GDM1 (cell line): ENCODE measurements at places on chromosomes 3 and 15.
A peak's percentile ranks its signal among the peaks of the same experiment; 100 is the strongest.

DNA sequence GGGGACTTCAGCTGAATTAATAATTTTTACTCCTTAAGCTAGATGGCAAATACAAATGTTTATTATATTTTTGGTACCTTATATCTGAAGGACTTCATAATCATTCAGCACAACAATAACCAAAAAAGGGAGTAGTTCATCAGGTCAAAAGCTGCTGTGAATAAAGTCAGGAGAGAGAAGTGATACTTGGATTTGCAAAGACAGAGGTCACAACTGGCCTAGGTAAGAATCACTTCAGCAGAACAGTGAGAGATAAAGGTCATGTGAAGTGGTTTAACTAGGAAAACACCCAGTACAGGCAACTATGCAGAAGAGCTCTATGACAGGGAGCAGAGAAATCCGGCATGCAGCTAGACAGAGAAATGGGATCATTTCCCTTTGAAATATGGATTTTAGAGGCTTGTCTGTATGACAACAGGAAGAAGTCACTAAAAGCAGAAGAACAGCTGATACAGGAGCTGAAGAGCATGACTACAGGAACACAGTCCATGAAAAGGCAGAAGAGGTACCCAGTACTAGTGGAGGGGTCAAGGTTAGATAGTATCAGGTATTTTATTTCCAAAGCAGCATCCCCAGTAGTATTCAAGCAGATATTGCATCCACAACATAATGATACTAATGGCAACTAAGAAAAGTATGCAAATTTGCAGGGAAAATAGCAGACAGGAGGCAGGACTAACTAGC lies 25.7 kb downstream of the ZMAT3 start:
- DNase-seq, result no peak

DNA sequence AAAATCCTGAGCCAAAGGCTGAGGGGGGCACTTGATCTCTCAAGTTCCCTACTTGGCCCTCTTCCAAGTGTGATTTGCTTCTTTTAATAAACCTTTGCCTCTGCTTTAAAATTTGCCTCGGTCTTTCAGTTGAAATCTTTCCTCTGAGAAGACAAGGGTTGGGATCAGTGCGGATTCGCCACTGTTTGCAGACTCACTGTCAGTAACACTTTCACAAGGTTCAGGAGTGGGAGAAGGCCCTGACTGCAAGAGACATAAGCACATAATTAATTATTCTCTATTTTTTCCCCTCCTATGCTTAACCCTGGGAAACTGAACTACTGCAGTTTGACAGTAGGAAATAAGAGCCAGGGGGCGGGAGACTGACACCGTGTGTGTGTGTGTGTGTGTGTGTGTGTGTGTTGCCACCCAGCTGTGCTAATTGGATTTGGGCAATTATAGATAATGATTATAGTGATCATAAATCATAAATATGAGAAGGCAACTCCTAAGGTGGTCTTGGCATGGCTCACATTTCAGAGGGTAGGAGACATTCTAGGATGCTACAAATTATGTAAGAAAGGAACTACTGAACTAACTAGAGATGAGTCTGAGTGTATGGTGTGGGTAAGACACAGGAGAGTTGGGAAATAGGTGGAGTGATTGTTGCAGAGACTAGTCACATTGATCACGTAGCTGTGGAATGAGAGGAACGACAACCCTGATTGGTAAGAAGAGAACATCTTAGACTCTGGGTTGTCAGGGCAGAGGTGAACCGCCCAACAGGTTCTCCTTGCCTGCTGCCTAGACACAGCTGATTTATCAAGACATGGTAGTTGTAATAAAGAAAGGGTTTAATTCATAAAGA lies 5.5 kb upstream of the ZNF662 start:
- no peak for DNase-seq

GRCh38 chr3:69454204-69454787 lies 68.4 kb upstream of the FRMD4B start:
- DNase-seq, result no peak

DNA sequence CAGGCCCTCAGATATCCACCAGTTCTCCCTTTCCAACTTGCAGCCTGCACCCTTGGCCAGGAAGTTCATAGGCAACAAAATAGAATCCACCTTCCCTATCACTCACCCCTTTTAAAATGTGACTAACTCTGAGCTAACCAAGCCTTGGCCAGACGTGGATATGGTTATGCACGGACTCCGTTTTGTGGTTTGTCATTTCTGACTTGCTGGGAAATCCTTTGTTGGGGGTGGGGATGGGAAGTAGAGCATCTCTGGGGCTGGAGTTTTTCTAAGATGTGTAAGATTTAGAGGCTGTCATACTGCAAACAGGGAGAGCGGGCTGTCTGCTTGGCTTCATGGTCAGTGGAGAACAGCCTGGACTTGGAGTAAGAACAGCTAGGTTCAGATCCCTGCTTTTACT lies 62.6 kb downstream of the SMAD3 start:
- DNase-seq, result peak; percentile 14

GRCh38 chr3:31779514-31779913 lies 201.5 kb downstream of the OSBPL10 start:
- no peak for DNase-seq

- no peak for DNase-seq
Measured at GRCh38 chr15:100116416-100117190, 225.2 kb downstream of the ADAMTS17 start.

DNA sequence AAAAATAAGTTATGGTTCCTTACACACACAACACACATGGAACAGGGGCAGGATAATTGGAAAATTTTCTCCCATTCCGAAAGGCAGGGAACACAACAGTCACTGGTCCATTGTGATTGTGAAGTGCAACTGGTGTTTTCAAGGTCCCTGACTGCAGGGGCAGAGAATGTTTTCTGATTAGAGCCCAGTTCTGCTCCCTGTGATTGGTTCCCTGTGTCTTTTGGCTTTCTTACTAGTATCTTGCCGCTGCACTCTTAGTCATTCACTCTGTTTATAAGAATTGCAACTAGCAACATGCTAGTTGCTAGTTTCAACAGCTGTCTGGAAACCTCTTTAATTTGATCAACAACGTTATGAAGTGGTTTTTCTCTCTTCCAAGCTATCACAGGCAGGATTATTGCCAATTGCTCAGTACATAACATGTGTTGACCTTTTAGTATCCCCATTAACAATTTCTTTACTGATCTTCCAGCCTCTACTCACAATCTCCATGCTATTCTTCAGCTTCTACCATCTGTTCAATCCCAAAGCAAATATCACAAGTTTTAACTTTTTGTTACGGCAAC lies 177.5 kb downstream of the EPHA6 start:
- DNase-seq, result no peak

DNA sequence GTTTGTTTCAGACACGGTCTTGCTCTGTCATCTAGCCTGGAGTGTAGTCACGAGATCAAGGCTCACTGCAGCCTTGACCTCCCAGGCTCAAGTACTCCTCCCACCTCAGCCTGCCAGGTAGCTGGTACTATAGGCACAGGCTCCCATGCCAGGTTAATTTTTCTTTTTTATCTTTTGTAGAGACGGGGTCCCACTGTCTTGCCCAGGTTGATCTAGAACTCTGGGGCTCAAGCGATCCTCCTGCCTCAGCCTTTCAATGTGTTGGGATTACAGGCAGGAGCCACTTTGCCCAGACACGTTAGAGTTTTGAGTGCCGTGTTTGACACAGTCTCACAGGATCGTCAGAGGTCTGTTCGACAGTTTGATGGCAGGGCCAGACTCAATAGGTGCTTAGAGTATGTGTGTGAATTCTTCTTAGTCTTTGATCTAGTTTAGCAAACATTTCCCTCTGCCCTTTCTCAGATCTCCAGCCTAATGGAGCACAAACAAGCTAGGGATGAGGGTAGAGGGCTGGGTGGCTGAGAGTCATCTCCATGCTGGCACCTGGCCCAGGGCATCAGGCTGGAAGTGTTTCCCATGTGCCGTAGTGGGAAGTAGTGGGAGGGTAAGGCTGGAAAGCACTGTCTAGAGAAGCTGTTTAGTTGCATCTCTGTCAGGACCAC lies 66.1 kb upstream of the DLG1 start:
- DNase-seq, result no peak

DNA sequence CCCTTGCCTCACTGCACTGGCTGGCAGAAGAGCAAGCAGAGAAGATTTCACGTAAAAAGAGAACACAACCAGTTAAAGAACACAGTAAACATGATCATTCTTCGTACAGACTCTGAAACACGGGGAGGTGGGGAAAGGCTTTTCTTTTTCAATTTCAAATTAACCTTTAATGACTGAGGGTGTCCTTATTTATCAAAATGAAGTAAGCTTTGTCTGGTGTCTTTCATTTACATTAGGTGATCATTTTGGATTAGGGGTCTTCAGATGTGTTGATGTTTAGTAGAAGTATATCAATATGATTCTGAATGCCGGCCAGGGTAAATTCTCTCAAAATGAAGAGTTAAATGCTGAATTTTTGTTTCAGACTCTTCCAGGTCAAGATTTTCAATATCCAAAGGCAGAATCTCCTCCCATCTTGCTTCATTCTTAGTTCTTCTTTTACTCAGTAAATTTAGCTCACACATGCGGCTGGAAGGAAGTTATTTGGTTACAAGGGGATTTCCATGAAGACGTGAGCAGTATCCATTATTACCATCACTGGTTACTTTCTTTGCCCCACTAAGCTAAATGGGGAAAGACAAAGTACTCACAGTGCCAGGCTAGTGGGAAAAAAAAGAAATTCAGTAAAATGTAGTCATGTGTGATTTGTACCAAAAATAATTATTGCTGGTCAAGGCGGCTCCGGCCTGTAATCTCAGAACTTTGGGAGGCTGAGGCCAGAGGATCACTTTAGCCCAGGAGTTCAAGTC lies 272.2 kb upstream of the NR2F2 start:
- no peak for DNase-seq

DNA sequence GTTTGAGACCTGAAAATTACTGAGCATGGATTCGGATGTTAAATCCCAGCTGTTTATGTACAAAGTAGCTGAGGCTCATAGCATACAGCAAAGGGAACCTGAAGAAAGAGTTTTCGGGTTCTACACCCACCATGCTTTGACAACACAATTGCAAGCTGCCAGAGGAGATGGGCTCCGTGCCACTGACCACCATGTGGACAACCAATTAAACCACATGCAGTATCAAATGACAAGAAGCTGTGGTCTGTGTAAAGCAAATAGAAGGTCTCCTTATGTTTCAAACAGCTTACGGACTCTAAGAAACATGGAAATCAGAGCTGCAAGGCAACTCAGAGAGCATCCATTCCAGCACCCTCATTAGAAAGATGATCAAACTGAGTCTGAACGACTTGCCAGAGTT lies 12.9 kb downstream of the GABRB3 start:
- DNase-seq, result no peak

DNA sequence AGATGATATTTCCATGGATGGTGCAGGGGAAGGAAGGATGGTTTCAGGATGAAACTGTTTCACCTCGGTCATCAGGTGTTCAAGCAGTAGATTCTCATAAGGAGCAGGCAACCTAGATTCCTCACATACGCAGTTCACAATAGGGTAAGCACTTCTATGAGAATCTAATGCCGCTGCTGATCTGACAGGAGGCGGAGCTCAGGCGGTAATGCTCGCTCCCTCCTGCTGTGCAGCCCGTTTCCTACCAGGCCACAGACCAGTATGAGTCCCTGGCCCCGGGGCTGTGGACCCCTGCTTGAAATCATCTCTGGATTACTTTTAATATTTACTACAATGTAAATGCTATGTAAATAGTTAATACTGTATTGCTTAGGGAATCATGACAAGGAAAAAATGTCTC lies 241.8 kb downstream of the ROBO2 start:
- no peak for DNase-seq

DNA sequence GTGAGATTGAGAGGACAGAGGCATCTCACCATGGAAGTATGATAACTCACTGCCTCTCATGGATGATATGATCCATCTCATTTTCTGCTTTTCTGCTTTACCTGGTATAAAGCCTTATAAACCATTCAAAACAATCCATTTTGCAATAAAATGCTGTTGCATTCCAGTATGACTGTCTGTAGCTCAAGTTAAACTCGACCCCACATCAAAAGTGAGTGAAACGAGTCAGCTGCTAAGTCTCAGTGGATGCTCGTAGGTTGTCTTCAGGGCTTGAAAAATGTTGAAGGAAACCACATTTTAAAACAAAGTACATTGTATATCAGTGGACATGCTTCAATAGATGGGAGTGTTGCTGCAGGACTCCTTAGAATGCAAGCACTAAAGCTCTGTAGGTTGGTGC lies 839.0 kb downstream of the TUSC7 start:
- no peak for DNase-seq

- DNase-seq, result no peak
Measured at GRCh38 chr3:31077826-31078225, 183.4 kb upstream of the GADL1 start.

- DNase-seq, result no peak
Measured at GRCh38 chr15:93154666-93155065, 65.7 kb upstream of the RGMA start.

- no peak for DNase-seq
Measured at GRCh38 chr15:86040356-86041033, 39.2 kb upstream of the AGBL1 start.

DNA sequence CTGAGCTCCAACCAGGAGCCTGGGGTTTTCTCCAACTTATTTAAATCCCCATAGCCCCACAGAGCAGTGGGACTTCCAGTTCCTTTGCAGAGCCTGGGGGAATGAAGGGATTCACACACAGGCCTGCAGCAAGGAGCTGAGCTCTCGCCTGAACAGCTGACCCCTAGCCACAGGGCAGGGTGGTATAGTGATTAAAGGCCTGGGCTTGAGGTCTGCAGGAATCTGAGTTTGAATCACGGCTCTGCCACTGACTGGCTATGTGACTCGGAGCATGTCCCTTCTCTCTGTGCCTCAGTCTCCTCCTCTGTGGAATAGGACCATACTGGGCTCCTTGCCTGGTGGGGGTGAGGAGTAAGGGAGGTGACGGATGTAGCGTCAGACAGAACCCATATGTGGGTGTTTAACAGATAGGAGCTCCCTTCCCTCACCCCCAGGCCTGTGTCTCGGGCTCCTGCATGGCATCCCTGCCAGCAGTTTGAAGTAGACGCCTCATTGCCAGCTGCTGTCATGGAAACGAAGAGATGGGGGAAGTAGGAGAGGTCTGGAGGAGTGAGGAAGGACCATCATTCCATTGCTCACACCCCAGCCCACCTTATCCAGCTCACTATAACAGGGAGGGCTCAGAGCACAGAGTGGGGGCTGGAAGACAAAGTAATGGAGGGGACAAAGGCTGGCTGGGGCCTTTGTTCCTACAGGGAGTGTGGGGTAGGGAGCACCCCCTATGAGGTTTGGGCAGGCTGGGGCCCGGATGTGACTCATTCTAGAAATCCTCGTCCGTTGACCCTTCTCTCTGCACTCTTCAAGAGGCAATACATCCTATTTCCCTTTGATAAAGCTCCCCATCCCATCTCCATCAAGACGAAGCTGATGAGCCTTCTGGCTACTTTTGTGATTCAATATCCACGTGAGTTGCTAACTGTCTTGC lies 14.8 kb downstream of the HRH1 start:
- no peak for DNase-seq

DNA sequence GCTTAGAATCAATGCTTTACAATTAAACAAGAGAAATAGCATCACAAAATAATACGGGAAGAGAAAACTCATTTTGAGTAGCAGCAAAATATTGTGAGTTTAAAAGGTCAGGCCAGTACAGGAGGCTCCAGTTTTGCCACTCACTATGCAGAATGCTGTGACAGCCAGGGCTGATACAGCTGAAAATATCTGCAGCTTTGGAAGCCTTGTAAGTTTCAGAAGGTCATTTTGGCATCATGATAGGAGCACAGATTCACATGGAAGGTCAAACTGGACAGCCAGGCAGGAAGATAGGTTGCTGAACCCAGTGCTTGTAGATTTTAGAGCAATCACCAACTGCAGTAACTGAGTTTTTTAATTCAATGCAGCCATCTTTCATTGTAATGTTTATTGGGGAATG lies 14.1 kb downstream of the MBNL1 start:
- no peak for DNase-seq
